Trophoblast cell (in vitro differentiated cells and primary cell): ENCODE measurements at places on chromosomes 7 and 10.

GRCh38 chr10:114313866-114314265, 74.8 kb downstream of the VWA2 start:
- DNase-seq: no peak

DNA sequence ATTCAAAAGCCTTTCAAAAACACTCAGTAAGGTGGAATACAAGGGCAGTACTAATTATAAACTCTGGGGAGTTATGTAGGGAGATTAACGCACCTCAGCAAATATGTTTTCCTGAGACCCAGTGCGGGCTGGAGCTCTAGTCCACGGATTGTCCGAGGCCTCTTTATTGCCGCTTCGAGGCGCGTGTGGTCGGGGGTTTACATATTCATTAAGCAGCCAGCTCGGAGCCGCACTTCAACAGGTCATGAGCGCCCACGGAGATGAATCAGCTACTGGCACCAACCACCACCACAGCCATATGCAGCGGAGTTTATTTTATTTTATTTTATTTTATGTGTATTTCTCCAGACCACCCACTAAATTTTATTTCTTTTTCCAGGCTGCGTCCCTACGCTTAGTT, 195.9 kb upstream of the ADARB2 start:
- no peak for DNase-seq

GRCh38 chr7:101943889-101944600, 126.6 kb downstream of the CUX1 start:
- DNase-seq: no peak

GRCh38 chr10:32939296-32940111, 18.5 kb downstream of the ITGB1 start:
- DNase-seq: peak; percentile 78

- DNase-seq: no peak
Measured at GRCh38 chr10:88858491-88858890, 6.8 kb upstream of the ANKRD22 start.

DNA sequence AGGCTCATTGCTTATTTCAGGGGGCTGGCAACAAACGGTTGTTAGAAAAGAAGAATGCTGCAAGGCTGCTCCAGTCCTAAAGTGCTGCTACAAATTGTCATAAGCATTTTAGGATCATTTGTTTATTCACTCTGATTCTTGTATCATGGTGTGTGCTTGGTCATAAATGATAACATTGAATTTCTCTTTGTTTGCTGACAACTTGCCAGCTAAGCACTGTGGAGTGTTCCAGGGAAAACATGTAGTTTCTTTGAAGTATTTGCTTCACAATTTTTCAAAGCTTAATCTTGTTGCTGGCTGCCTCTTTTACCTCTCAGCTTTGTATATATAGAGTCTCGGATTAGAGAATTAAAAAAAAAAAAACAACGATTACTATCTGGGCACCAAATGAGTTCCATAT, 263.0 kb downstream of the PHF14 start:
- no peak for DNase-seq

- DNase-seq: no peak
Measured at GRCh38 chr7:36896418-36896817, 172.1 kb upstream of the AOAH start.

GRCh38 chr10:101136007-101136707, 5.1 kb downstream of the TLX1 start:
- no peak for DNase-seq

GRCh38 chr10:4061441-4061951, 276.5 kb upstream of the KLF6 start:
- no peak for DNase-seq

- DNase-seq: no peak
Measured at GRCh38 chr7:66348959-66349358, 143.8 kb downstream of the TPST1 start.

- no peak for DNase-seq
Measured at GRCh38 chr10:17854044-17854652, 45.0 kb downstream of the MRC1 start.

DNA sequence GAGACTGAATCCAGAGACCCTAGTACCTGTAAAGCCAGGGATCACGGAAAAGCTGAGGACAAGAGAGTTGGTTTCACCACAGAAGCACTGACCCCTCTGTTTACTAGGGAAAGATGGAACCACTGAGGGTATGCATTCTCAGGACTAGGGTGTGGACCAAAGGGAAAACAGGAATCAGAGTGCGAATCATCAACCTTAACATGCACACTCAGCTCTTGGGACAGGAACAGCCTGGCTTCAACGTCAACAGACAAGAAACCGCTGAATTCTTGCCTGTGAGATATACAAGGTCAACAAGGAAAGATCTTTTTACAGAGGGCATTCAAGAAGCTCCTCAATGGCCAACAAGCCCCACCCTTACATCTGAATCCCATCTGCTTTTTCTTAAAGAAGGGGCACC, 14.9 kb downstream of the TNRC18 start:
- DNase-seq: no peak

DNA sequence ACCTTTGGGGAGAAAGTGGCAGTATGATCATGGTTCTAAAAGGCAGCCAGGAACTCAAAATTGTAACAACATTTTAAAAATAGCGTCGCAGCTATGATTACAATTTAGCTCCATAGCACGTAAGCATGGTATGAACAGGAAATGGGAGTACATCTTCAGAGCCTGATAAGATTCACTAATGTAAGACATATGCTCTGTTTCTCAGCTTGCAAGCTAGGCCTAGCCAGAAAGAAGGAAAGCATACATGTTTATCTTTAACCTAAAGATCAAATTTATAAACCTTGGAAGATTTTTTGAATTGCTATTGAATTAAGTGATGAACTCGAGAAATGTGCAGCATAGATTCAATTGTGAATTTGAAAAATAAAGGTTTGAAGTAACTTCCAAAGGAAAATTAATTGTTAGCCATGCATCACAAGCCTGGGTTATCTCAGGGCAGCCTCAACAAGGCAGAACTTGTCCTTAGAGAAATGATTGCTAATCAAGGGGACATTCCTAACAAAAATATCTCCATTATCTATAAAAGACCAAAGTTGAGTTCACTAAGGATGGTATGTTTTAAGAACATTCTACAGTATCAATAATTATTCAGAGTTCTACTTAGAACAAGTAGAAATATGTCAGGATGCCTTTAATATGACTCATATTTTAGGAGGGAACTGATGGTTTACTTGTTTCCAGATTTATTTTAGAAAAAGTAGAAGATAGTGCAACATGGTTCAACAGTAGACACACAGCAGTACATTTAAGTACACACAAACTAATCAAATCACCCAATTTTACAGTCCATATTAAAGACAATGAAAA, 38.8 kb upstream of the SEPTIN7 start:
- no peak for DNase-seq

- DNase-seq: no peak
Measured at GRCh38 chr7:11239316-11239715, 265.6 kb downstream of the PHF14 start.

DNA sequence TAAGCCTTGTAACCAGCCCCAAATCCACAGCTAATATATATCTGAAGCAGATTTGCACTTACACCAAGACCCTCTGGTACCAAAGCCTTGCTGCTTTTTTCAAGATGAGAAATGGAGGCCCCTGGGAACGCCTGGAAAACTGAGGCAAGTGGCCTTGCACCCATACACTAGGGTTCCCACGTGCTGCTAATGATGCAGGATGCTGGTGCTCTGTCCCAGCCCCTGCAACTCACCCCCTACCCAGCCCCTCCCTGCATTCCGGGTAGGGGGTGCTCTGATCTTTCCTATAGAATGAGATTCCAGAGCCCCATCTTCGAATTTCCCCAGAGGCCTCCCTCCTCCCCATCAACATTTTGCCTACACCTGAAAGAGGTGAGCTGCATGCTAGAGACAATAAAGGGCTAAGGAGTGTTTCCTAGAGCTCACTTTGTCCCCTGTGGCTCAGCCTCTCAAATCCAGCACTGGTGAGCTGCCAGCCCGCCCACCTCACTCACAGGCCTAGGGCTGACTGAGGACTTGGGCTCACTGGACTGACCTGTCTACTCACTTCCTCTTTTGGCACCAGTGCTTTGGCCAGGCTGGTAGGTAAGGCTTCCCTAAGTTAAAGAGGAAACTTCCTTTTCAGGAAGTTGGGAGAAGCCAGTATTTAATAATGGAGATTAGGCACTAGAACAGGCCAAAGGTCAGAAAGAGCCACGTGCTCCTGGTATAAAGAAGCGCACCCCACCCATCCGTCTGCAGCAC, 9.8 kb downstream of the RBP4 start:
- DNase-seq: no peak

DNA sequence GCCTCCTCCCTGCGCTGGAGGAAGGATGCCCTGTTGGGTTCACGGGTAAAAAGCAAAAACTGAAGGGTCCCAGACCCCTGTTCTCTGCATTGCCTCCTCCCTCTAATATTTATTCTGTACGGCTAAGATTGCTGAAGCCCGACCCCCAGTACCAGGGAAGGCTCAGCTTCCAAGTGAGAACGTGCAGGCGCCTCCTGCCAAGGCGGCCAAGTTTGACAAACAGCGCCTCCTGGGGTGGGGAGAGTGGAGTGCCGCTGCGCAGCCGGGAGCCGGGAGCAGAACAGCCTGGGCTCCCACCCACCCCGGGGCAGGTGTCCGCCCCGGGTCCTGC, 4.7 kb upstream of the EBF3 start:
- DNase-seq: no peak

- no peak for DNase-seq
Measured at GRCh38 chr7:131131746-131132431, 195.8 kb upstream of the MKLN1 start.

DNA sequence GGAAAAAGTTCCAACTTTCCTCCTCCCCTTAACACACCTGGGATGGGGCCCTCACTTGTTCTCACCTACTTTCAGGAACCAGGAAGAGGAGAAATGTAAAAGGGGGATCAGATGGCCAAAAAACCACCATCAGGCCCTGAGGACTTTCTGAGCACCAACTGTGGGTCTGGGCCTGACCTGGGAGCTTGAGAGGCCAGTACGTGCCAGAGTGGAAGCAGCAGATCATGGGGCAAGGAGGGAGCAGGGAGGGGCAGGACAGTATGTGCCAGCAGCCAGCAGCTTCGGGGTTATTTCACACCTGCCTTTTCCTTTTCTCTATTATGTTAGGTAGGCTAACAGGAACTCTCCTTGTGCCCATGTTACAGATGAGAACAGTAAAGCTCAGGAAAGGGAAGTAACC, 118.8 kb upstream of the UNC5B start:
- no peak for DNase-seq

DNA sequence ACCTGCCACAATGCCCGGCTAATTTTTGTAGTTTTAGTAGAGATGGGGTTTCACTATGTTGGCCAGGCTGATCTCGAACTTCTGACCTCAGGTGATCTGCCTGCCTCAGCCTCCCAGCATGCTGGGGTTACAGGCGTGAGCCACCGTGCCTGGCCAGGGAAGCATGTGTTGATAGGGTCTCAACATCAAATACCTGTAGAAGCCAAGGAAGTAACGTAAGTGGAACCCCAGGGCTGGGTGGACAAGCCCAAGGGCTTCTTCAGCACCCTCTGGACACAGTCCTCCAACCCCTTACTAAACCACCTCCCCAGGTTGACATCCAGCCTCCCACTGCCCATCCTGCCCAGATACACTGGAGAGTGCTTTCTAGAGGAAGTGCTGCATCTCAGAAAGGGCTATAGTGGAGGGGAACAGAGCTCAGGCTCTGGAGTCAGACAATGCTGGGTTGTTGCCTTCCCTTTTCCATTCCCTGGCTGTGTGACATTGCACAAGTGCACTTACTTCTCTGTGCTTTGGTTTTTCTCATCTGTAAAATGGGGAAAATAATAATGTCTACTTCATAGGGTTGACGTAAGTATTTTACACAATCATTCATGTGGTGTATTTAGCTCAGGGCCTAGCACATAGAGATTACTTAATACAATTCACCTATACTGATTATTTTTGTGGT, 73.9 kb upstream of the KAT6B start:
- DNase-seq: no peak

DNA sequence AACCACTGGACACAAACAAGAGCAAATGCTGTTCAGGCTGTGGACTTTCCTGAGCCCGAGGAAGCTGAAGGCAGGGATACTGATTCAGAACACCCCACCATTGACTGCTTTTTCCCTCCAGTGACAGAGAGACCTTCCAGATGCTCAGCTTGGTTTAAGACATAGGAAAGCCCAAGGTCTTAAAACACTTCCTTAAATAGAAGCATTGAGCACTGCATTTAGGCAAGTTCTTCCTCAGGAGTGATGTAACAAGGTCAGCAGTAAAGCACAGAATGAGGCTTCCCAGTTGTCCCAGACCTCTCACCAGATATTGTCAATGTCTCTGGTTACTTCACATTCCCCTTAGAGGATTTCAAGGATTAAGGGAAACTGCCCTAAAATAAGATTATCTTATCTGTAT, 19.6 kb upstream of the CDCA7L start:
- no peak for DNase-seq

GRCh38 chr7:111529507-111530355, 32.6 kb downstream of the IMMP2L start:
- DNase-seq: no peak
